ENCODE measurements at places on chromosomes 2 and 18.

- DNase-seq = peak; percentile 38
Measured at GRCh38 chr2:212005085-212005671, 533.4 kb downstream of the ERBB4 start.

DNA sequence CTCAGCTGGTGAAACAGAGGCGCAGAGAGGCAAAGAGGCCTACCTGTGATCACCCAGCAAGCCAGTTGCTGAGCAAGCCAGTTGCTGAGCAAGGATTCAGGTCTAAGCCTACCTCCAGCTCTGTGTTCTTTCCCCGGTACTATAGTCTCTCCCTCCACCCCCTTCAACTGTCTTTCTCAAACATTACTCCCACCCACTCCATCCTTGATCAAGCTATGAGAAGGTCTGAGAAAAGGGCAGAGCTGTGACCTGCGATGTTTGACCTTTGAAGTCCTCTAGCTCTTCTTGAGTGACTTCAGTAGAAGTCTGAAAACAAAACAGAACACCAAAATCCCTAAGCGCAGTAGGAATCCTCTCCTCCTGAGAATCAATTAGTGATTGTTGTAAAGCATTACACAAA, 665.2 kb upstream of the ID2 start:
- DNase-seq = no peak

DNA sequence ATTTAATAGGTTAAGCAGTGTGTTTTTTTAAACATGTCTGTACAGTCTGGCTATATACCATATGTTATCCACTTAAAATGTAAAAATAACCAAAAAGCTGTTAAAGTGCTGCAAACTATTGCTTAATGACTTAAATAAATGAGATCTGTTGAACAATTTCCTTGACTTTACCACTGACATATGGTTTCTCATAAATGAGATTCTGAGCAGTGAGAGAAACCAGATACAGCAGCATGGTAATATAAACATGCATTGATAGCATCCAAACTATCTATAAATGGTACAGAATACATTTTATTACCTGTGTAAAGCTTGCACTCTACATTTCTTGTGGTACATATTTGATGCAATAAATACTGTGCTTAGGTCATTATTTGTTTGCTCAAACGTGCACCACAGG, 36.3 kb upstream of the TTC21B start:
- no peak for DNase-seq

GRCh38 chr2:225488743-225489142, 89.2 kb downstream of the NYAP2 start:
- no peak for DNase-seq

- peak; percentile 78 for DNase-seq
Measured at GRCh38 chr2:112941753-112942653, 31.0 kb downstream of the IL37 start.

DNA sequence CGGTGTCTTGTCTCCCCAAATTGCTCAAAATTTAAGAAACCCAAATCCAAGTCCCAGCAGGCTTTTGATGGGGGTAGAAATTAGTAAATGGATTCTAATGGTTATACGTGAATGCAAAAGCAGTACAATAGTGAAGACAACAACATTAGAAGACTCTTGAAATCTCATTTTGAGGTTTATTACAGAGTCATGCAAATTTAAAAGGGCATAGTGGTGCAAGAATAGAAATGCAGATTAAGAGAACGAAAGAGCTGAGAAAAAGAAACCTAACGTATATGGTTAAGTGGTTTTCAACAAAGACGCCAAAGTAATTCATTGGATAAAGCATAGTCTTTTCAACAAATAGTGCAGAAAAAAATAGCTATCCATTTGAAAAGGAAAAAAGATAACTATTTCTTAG, 33.2 kb upstream of the CXXC1 start:
- no peak for DNase-seq

GRCh38 chr2:167355821-167356220, 467.5 kb downstream of the XIRP2 start:
- DNase-seq = no peak

- DNase-seq = no peak
Measured at GRCh38 chr18:7562491-7562890, 4.6 kb upstream of the PTPRM start.

DNA sequence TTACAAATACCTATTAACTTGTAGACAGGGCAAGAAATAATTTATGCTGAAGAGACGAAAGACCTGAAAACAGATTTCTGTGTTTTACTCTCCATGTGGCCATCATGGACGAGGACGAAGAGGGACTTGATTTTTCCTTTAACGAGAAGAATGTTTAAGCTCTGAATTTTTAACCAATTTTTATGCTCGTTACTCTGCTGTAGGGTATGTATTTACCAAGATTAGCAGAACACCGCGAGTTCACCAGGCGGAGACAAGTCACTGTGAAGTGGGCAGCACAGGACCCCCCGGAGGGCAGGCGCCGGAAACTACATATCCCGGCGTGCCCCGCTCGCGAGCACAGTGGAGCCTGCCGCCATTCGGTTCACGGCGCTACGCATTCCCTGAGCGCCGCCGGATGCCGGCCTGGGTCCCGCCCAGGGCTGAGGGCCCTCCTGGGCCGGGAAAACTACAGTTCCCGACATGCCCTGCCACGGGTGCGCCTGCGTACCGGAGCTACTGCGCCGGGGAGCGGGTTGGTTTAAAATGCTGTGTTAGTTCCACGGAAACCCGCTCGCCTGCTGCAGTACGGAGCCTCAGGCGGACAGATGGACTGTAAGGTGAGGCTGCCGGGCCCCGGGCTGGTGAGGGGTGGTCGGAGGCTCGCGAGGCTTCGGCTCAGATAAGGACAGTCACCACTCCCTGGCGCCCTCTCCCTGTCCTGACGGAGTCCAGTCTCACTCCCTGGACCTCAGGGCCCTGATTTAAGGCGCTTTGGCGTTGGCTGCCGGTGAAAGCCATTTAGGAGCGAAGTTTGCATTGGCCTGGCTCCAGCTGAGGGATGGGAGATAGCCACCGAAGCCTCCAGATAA, at the start of gene CCDC150:
TSS of gene CCDC150 (plus strand) at position 536 of the 851 bp plus-strand sequence. CDS start at position 588, 52 bp downstream.
- DNase-seq = peak; percentile 89

DNA sequence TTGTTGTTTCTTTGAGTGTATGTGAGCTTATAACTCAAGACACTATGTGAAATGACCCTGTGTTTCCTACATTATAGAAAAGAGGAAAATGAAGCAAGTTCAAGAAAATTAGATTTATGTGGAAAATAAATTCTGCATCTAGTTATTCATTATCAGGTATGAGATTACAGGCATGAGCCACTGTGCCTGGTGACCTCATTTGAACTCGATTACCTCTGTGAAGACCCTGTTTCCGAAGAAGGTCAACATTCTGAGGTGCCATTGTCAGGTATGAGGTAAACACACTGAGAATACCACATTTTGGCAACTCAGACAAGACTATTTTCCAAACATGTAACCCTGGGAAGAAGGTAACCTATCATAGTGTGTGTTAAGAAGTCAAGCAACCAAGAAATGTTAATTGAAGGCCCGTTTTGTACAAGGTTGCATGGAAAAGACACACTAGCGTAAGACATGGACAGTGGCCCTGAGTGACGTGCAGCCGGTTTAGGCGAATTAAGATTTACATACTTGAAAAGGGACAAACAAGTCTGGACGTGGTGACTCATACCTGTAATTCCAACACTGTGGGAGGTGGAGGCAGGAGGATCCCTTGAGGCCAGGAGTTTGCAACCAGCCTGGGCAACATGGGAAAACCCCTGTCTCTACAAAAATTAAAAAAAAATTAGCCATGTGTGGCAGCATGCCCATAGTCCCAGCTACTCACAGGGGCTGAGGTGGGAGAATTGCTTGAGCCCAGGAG, 186.6 kb downstream of the NEDD4L start:
- peak; percentile 96 for DNase-seq

DNA sequence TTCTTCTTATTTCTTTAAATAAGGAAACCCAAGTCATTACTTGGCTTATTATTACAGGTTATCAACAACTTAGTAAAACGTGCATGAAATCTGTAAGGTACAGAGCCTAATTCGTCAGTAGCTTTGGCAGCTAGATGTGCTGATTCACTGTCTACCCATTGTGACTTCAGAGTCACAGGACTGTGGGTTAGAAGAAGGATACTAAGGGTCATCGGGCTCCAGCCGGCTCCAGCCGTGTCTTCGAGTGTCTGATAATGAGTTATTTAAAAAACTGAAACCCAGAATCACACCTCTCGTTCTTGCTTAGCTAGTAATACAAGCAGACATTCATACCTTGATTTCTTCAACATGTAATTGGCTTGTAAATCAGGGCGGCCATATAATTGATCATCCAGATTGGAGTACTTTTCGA, 170.5 kb downstream of the FMNL2 start:
- peak; percentile 50 for DNase-seq

GRCh38 chr2:88600038-88600465, 27.2 kb downstream of the EIF2AK3 start:
- peak; percentile 99 for DNase-seq

GRCh38 chr2:1736997-1737480, 7.3 kb downstream of the PXDN start:
- DNase-seq = no peak

GRCh38 chr18:6565815-6566081, 151.0 kb upstream of the L3MBTL4 start:
- DNase-seq = no peak

GRCh38 chr2:219459460-219460311, 25.0 kb downstream of the SPEG start:
- no peak for DNase-seq

DNA sequence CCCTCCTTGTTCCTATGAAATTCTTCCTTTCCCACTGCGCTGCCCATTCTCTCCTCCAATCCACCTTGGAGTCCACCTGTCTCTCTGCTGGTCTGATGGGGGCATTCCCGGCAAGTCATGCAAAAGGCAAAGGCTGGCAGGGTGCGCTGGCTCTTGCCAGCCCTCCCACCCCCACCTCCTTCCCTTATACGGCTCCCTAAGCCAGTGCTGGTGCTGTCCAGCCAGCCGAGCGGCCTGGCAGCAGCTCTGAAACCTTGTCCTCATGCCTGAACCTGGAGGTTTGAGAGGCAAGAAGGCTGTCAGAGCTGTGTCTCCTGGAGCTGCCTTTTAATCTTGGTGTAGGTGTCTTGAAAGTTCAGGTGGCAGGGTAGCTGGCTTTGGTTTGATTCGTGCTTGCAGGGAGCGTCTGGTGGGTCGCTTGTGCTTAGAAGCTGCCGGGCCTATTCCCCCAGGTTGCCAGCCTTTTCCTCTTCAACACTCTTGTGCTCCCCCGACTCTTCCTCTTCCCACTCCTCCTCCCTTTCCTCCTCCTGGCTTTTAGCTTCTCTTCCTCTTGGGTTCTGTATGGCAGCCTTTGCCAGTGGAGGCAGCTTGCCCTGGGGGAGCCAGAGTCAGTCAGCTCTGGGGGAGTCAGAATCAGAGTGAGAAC, 748 bp downstream of the LIPG start:
- peak; percentile 41 for DNase-seq

DNA sequence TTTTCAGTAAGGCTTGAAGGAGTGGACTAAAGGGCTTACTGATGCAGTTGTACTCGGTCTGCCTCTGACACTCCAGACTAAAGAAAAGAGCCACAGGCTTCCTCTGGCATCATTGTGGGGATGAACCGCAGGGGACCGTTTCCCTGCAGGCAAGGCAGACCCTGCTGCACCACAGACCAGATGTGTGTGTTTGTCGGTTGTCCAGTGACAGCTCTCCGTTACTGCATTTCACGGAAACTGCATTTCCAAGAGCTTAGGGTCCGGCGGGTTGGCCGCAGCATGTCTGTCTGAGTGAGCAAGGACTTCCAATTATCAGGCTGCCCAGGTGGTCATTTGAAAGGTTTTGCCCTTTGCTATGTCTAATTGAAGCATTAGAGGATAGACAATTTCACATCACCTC, 98.1 kb downstream of the FAM210A start:
- DNase-seq = no peak

DNA sequence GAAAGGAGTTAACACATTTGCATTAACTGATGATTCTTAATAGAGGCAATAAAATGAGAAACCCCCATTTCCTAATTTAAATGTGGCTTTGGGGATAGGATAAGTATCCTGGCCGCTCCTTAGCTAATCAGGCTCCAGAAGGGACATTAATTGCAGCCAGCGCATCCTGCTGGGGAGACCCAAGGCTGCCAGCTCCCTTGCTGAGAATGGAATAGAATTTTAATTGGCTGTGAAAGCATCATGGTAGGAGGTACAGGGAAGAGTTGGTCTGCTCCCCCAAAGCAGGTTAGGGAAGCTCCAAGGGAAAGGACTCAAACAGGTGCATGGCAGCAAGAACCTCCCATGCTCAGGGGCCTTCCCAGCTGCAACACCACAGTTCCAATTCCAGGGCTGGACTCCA, 71.4 kb downstream of the MARCHF4 start:
- no peak for DNase-seq

GRCh38 chr2:128178650-128179460, 87.9 kb downstream of the UGGT1 start:
- peak; percentile 30 for DNase-seq

- DNase-seq = no peak
Measured at GRCh38 chr2:233063976-233064411, 3.9 kb downstream of the INPP5D start.

GRCh38 chr2:36967236-36967876, 1.0 kb upstream of the STRN start:
- DNase-seq = no peak

- DNase-seq = no peak
Measured at GRCh38 chr2:208827549-208828221, 421.1 kb downstream of the PTH2R start.

DNA sequence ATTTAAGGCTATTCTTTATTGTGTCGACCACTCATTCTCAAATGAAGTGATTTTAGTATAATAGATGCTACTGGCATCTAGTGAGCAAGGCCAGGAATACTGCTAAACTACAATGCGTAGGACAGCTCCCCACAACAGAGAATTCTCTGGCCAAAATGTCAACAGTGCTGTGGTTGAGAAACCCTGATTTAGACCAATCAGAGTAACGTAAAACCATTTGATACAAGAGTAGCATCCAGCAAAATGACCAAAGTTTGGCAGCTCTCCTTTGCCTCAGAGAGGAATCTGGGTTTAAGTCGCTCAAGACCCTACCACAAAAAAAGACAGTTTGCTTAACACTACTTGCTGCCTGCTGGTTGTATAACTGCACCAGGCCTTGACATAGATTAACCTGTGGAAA, 37.0 kb upstream of the TTN start:
- no peak for DNase-seq

- peak; percentile 12 for DNase-seq
Measured at GRCh38 chr2:168639018-168639417, 163.4 kb upstream of the NOSTRIN start.

GRCh38 chr2:241842067-241842415, 16.7 kb downstream of the PDCD1 start:
- no peak for DNase-seq

GRCh38 chr2:7744827-7745226, 827.6 kb downstream of the RNF144A start:
- peak; percentile 20 for DNase-seq

DNA sequence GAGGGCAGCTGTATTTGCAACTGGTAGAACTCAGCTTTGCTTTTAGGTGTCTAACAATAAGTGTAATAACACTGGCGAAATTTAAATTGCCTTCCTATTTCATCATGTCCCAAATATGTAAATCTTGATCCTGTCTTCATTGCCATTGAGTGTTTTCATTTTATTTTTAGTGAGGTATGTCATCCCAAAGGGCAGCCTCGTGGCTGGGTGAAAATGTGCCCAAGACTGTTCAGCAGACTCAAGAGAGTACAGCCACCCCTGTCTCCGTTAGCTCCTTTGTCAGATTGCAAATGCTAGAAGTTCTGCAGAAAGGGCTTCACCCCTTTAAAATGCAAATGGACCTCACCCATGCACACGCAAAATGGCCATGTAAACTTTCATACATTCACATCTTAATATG, 278.8 kb downstream of the RND3 start:
- DNase-seq = no peak

- DNase-seq = no peak
Measured at GRCh38 chr2:224927646-224928173, 114.6 kb downstream of the DOCK10 start.
